ENCODE measurements at places on chromosomes 7 and 10. TPM values are rescaled to one million over a fixed set of nuclear protein-coding genes. Genes with fewer than 3 reads are reported as not detected.

- H3K27me3 ChIP-seq, result no peaks in the 10 kb centered on the region
- no peak overlapping the region for H3K4me3 ChIP-seq
- no peak overlapping the region for H3K27ac ChIP-seq
- DNase-seq, result no peak
These were observed 311.6 kb downstream of the CCDC3 start for GRCh38 chr10:12689893-12690292.

DNA sequence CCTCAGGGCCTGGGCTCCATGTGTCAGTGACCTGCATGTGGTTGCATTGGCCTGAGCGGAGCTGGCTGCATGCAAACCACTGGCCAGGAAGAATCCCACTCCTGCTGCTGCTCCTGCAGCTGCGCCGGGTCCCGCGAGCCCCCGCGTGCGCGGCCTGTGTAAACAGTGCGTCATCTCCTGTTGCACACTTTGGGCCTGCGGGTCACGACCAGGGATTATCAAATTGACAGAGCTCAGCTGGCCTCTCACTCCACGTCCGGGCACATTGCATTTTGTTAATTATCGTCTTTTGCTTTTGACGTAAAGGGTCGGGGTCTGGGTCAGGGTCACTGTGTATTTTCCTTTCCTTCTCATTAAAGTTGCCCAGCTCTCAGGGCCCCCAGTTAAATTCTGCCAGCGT lies 132.6 kb downstream of the RGS10 start:
- no peaks in the 10 kb centered on the region for H3K36me3 ChIP-seq
- H3K4me3 ChIP-seq, result no peak overlapping the region
- no peaks in the 10 kb centered on the region for H3K27me3 ChIP-seq
- H3K27ac ChIP-seq, result no peak overlapping the region
- DNase-seq, result no peak
- no peaks in the 10 kb centered on the region for H3K4me1 ChIP-seq

The ITPRID1 gene
- 0.45 TPM for total RNA-seq

DNA sequence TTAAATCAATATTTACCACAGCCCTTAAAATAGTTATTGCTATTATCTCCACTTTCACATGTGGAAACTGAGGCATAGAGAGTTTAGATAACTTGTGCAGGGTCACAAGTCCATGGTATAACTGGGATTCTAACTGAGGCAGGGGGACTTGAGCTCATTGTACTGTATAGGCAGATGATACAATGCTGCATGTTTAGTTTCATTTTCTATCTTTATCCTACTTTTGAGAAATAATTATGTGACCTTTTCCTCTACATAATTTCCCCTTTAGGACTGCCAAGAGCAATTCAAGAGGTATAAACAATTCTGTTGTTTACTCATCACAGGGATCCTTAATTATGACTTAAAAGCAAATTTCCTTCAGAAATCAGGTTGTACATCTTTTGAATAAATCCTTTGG lies 193.1 kb downstream of the SUGCT start:
- no peak overlapping the region for H3K27ac ChIP-seq
- DNase-seq, result no peak
- H3K27me3 ChIP-seq, result no peaks in the 10 kb centered on the region
- H3K4me1 ChIP-seq, result peaks cover 14% of the 10 kb centered on the region

DNA sequence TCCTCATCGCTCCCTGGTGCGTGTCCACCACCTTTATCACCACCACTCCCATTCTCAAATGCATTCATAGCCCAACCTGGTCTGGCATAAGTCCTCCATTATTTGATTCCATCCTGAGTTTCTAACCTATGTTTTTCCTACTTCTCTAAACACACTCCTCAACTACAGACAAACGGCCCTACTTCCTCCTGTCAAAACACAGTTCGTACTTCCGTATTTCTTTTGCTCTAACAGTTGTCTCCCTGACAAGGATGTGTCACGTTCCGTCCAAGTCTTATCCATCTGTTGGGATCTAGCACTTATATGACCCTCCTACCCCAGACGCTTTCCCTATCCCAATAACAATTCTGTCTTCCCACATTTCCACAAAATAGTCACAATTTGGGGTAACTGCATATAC lies 46.8 kb downstream of the DOCK4 start:
- H3K27me3 ChIP-seq, result no peaks in the 10 kb centered on the region
- no peak overlapping the region for H3K27ac ChIP-seq
- DNase-seq, result no peak
- peaks cover 48% of the 10 kb centered on the region for H3K4me1 ChIP-seq
- no peak overlapping the region for H3K4me3 ChIP-seq

- H3K27me3 ChIP-seq, result no peaks in the 10 kb centered on the region
- DNase-seq, result no peak
- no peak overlapping the region for H3K27ac ChIP-seq
These were observed 134.8 kb downstream of the MLLT10 start for GRCh38 chr10:21668831-21669230.
